ENCODE measurements at places on chromosomes 3 and 15.

DNA sequence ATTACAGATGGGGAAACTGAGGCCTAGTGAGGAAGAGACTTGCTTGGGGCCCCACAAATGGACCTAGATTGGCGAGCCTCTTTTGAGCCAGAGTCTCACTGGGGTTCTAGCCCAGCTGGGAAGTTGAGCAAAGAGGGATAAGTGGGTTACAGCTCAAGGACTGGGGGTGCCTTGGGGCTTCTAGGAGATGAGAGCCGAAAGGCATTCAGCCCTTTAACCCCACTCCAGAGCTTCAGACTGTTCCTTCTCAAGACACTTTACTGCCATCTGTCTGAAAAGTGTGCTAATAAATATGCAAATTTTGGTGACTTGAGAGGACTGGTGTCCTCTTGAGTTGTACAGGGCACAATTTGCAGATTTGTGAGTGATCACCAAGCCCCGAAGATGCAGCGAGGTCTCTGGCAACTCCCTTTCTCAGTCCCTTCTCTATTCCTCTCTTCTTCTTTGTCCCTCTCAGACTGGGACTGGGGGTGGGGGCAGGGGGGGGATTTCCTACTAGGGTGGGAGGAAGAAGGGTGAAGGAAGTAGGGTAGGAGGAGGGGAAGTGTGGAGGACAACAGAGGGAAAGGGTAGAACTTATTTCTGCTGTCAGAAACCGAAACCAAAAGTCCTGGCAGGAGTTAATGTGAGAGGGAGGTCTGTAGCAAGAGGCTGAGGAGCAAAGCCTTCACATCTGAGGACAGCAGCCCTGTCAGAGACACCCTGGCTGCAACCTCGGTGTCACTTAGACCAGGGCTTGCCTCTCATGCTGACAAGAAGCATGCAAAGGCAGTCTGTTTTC is 16.2 kb upstream of the ANKDD1A start:
- no peak for DNase-seq

DNA sequence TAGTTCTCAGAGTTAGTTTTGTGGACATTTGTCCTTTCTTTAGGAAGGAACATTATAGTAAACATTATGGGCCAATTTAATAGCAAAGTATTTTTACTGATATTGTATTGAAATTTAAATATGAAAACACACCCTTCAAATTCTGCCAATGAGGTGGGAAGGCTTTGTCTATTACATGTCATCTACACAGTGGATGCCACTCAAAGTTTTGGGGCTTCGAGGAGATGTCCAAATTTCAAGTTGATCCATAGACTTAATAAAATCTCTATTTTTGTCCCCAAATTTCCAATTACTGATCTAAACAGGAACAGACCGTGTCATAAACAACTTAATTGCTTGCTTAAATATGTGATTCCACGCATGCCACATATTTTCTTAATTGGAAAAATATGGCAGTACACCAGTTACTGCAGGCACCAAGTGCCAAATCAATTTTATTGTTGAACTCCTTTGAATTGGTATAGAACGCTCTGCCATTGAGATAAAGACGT is 1.7 kb downstream of the SHOX2 start:
- no peak for DNase-seq

- no peak for DNase-seq
These were observed 98.2 kb upstream of the AGTR1 start for GRCh38 chr3:148599481-148599880.

DNA sequence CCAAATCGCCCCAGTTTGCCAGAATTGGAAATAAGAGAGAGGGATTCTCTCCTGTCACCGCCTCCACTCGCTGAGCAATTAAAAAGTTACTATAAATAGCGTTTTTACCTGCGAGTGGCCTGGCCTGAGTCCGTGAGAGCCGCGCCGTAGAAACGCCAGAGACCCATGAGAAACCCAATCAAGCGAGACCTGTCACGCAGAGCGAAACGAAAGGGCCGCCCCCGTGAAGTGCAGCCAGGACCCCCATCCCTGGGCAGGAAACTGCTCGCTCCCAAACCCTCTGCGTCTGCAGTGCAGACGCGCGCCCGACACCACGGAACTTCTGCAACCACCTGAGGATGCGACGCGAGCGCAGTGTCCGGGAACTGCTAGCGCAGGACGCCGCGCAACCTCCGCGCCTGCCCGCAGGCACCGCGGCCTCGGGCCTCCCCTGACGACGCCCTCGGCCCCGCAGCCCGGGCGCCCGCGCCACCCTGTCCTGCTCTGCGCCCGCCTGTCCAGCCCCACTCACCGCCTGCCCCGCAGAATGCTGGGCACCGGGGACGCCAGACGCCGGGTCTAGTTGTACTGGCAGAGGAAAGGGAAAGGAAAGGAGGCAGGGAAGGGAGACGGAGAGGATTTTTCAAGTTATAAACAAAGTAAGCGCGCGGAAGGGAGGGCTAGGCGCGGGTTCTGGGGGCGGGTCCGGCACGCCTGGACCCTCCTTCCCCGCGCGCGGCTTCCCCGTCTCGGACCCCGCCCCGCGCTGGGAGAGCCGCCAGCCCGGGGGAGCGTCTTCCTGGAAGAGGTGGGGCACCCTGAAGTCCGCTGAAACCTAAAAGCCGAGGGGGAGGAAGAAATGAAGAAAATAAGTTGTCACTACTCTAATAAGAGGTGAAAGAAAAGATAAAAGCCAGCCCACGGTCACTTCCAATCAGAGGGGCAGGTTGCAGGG is at the start of gene PLSCR4:
TSS of gene PLSCR4 (minus strand) at position 657 of the 934 bp plus-strand sequence. CDS start 29,034 bp downstream, outside the sequence.
- peak; percentile 91 for DNase-seq

- DNase-seq, result no peak
These were observed 149.3 kb downstream of the CACNA1D start for GRCh38 chr3:53643757-53644156.
